ENCODE measurements at places on chromosomes 13 and 19.
A peak's percentile ranks its signal among the peaks of the same experiment; 100 is the strongest.

DNA sequence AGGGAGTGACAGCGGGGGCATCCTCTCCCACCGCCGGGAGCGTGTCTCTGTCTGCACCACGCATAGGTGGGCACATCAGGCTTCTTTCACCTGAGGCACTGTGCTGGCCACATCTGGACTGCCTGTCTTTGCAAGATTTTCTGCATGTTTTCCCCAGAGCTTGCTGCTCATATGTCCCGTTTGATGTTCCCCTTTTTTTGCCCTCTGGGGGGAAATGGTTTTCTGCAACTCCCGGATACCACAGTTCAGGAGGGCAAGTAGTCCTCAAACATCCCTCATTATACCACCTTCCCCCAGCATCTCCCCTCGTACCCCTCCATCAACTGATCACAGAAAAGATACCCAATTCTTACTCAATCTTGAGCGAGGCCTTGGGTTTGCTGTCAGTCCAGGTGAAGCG is 168.0 kb downstream of the PAN3 start:
- DNase-seq, result no peak

DNA sequence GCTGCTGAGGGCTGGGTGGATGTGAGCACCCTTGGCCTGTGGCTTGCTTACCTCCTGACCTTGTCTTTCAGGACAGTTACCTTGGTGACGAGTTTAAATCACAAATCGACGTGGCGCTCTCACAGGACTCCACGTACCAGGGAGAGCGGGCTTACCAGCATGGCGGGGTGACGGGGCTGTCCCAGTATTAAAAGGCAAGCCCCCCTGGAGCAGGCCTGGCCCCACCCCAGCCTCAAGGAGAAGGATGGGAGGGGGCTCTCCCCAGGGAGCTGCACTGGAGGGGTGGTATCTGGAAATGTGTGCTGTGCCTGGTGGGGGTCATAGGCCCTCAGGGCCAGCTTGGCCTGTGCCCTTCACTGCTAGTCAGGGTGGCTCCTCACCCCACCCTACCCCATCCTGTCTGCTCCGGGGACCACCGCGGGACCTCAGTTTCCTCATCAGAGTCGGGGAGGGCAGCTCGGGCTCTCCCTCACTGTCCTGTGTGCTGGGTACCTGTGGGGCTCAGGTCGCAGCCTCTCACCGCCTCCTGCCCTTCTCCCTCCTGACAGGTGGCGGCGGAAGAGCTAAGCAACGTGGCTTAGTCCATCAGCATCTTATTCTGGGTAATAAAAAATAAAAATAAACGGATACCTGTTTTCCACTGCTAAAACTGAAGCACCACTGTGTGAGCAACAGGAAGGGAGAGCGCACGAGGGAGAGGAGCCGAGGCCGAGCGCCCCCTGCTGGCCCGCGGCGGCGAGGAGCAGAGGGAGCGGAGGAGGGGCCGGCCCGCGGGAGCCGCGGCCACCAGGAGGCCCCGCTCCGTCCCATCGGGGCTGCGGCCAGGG is 29.8 kb downstream of the CERS1 start:
- no peak for DNase-seq

- no peak for DNase-seq
Observed at GRCh38 chr19:49680421-49681351, 3.6 kb downstream of the PRMT1 start.

GRCh38 chr19:48421548-48421947 is 24.2 kb upstream of the GRWD1 start:
- DNase-seq, result no peak

GRCh38 chr19:34317311-34317927 is 47.6 kb upstream of the GPI start:
- no peak for DNase-seq

DNA sequence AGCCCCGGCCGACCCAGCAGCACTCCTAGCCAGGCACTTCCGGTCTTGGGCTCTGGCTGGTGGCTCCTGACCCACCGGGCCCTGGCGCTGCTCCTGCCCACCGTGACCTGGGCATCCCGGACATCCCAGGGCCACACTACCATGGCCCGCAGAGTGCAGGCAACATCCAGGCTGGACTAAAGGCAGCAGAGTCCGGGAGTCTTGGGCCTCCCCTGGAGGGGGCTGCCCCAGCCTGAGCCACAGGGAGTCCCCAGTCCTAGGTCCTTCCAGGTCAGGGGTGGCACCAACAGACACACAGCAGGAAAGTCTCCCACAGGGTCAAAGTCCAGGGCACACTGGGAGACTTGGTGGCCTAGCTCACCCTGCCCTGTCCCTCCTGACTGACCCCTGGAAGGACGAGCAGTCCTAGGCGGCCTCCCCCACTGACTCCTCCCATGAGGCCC is 10.8 kb downstream of the LSM4 start:
- DNase-seq, result no peak

GRCh38 chr13:94129490-94129894 is 350.0 kb downstream of the DCT start:
- no peak for DNase-seq

DNA sequence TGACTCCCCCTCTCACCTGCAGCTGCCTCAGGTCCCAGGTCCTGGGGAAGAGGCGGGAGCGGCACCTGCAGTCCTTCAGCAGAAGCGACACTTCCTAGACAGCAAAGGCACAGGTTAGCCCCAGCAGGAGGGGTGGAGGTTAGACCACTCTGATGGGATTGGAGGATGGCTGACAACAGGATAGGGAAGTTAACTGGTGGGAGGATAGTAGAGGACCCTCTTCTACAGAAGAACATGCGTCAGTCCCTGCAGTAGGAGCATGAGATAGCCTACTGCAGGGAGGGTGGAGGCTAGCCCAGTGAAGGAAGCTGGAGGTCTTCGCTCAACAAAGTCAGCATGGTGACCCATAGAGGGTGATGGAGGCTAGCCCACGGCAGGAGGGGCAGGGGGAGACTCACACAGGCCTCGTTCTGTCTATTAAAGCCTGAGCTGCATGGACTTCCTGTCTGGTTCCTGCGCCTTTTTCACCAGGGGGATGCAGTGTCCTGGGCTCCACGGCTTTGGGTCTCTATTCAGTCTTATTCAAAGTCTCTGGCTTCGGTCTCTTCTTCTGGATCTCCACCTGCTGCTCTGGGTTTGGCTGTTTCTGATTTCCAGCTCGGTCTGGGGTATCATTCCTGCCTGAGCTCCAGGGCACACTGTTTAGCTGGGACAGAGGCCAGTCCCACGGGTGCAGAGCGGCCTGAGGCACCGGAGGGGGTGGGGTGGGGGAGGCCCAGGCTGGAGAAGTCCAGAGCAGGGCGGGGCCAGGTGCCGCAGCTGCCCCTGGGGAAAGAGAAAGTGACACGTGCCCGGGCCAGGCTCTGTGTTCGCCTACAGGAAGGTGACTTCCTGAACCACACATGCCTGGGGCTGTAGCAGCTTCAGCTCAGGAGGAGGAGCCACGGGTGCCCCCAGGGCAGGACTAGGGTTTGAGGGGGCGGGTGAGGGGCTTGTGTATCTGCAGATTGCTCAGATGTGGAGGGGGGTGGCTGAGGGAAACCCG is 7.3 kb downstream of the IFNL3 start:
- DNase-seq, result no peak

DNA sequence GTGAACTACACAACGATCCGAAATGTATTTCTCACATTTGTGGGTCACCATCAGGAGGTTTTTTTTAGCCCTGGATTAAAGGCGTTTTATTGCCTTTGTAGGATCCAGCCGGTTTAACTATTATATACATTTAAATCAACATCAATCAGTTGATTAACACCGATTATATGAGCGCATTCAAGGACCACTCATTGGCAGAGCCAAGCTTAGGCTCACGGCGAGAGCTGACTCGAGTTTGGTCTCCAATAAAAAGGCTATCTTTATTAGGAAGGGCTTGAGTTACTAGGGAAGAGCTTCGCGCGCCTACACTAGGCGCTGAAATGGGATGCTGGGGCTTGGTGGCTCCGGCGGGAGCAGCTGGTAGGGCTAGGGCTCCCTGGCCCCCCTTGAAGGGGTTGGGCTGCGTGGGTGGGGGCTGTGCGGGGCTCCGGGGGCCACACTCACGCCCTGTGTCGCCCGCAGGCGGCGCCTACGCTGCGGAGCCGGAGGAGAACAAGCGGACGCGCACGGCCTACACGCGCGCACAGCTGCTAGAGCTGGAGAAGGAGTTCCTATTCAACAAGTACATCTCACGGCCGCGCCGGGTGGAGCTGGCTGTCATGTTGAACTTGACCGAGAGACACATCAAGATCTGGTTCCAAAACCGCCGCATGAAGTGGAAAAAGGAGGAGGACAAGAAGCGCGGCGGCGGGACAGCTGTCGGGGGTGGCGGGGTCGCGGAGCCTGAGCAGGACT is 4.2 kb downstream of the PDX1 start:
- DNase-seq, result no peak

GRCh38 chr13:39676315-39676876 is 20.9 kb downstream of the COG6 start:
- DNase-seq, result peak; percentile 20

- DNase-seq, result no peak
Observed at GRCh38 chr13:87080100-87080779, 590.9 kb upstream of the SLITRK5 start.

- no peak for DNase-seq
Observed at GRCh38 chr19:47650700-47651099, 41.8 kb downstream of the BICRA start.

DNA sequence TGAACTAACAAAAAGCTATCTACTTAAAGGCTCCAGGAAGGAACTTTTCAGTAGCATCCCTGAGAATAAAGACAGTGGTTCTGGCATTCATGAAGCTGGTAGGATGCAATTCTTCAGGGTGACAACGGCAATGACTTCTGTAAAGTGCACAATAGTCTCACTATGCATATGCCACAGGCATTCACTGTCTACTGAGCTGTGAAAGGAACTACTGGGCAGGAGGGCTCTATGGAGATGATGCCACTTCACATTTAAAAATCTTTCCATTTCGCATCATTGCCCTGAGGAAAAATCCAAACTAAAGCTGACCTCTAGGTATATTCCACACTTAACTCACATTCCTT is 2020.6 kb upstream of the PCDH20 start:
- DNase-seq, result no peak

- DNase-seq, result peak; percentile 4
Observed at GRCh38 chr13:53137779-53138178, 109.2 kb downstream of the OLFM4 start.

DNA sequence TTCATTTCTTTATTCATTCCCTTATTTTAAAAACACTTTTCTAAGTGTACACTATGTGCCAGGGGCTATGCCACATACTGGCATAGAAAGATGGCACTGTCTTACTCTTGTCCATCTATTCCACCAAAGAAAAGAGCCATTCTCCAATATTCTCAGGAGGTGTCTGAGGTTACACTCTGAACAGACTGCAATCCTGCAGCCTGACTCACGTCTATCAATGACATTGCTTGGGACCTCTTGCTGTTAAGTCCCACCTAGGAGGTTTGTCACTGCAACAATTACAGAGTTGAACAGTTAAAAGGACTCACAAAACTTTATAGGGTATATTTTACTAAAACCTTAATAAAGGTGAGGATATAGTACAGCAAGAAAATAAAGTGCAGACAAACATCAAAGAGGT is 512.9 kb upstream of the HTR2A start:
- DNase-seq, result no peak

DNA sequence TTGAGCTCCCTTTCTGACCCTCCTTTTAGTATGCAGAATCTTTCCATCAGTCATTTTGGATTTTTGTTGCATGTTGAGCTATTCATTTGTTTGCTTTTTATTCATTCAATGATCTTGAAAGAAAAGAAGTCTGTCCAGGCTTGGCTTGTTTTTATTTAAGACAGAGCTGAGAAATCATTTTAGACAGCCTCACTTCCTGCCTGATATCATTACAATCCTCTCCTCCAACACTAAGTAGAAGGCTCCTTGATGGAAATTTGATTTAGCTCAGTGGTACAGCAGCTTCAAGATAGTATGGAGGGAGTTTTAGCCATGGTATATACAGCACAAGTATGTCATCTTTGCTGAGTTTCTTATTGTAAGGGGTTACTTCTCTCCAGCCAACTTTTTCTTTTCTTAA is 28.4 kb downstream of the MBNL2 start:
- DNase-seq, result no peak

GRCh38 chr19:16514383-16515019 is 18.3 kb downstream of the C19orf44 start:
- no peak for DNase-seq

GRCh38 chr13:37665420-37665819 is 66.9 kb upstream of the POSTN start:
- peak; percentile 50 for DNase-seq

DNA sequence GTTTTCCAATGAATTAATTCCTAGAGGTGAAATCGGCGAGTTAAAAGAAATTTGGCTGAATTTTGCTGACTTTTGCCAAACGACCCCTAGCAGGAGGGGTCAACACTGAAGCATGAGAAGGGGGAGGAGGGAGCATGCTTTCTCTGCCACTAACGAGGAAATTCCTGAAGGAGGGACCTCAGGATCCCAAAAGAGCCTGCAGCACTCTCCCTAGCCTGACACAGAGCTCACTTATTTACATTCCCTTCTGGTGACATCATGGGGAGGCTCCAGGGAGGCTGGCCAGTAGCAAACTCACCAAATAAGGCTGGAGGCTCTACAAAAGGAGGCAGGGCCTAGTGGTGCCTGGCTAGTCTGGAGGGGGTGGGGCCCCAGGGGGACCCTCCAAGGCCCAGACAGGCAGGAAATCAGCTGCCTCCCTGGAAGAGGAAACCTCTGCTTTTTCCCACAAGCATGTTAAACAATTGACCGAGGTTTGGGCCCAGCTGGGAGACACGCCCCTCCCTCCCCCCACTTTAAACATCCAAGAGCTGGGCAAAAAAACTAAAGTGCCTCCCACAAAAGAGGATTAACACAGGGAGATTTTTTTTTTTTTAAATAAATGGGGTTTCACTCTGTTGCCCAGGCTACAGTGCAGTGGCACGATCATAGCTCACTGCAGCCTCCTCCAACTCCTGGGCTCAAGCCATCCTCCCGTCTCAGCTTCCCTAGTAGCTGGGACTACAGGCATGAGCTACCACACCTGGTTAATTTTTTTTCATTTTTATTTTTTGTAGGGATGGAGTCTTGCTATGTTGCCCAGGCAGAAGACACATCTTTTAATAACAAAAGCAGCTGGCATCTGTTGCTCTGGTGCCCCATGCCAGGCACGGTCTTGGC is 2.1 kb downstream of the DAPK3 start:
- peak; percentile 99 for DNase-seq

DNA sequence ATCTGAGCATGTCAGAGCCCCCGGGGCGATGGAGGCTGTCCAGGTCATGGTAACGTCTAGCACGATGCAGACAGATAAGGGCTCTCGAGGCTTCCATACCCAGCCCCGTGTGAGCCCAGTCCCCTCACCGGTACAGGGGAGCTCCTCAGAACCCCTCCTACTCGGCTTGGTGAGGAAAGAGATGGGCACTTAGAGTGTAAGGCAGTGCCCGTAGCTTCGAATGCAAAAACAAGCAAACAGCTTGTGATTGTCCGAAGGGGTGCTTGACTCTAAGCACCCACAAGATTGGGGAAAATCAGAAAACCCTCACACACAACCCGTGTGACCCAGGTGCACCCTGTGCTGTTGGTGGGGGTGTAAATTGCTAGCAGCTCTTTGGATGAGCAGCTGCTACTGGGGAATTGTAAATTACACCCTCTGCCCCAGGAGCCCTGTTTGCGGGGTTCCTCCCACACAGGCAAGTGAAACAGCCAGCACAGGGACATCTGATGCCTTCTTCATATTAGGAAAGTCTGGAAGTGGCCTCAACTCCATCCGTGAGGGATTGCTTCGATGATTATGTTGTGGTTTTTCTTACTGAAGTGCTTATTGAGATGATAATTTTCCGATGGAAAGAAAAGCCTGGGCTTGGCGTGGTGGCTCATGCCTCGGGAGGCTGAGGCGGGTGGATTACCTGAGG is 918 bp upstream of the PSPN start:
- DNase-seq, result no peak
